Activated T-helper 1 cell treated with Interleukin-2 at 50 U/mL for 16 hours (primary cell): ENCODE measurements at places on chromosomes 3 and 15.

GRCh38 chr3:55912880-55913279 lies 425.8 kb upstream of the WNT5A start:
- no peak for DNase-seq

GRCh38 chr3:179464323-179465092 lies 13.2 kb upstream of the GNB4 start:
- DNase-seq, result no peak

DNA sequence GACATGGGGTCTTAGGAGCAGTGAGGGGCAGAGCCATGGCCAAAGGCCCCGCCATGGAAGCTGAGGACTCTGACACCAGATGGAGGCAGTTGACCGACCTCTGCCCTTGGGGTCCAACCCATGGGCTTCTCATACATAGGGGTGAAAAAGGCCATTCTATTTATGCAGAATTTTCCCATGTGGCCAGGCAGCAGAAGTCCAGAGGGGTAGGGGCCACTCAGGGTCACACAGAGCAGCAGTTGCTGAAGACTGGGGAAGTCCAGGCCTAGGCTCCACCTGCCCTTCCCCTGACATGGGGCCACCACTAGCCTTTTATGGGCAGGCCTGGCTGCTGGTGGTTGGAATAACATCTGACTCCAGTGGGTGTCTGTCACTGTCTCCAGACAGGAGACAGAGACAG lies 6.4 kb downstream of the PRSS50 start:
- no peak for DNase-seq

DNA sequence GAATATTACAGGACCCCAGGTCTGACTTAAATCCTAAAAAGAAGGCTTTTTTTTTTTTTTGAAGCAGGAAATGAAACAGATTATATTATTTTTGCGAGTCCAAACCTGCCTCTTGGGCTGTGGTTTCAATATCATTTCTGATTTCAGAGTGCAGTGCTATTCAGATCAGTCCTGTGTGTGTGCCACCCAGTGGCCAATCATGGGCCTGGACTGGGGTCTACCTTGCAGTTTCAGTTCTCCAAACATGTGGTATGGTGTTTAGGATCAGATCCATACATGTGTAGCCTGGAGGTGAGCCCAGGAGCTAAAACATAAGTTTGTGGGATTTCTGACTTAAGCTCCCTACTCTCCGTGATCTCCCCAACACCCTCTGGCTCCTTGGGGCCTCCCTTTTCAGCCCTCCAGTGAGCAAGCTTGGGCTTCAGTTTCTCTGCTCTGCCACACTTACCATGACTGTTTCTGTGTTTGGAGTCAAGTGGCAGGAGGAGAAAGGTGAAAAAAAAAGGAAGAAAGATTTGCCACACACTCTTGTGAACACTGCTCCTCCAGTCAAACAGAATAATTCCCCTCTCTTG lies 12.1 kb upstream of the THSD4 start:
- no peak for DNase-seq

GRCh38 chr15:83695901-83696425 lies 42.0 kb downstream of the ADAMTSL3 start:
- no peak for DNase-seq

DNA sequence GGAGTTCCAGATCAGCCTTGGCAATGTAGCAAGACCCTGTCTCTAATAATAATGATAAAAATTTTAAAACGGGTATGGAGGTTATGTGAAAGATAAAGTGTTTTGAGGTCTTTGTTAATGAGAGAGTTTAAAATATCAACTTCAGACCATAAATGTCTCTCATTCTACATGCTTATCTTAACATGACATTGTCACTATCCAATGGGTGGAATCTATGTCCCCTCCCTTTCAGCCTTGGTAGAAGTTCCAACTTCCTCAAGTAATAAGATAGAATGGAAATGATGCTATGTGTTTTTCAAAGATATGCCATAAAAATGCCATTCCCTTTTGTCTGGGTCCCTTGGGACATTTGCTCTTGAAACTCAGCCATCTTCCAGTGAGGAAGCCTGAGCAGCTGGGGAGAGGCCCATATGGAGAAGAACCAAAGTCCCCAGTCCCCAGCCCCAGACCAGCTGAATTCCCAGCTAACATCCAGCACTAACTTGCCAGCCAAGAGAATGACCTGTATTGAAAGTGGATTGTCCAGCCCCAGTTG lies 17.0 kb downstream of the RPSA start:
- DNase-seq, result no peak

DNA sequence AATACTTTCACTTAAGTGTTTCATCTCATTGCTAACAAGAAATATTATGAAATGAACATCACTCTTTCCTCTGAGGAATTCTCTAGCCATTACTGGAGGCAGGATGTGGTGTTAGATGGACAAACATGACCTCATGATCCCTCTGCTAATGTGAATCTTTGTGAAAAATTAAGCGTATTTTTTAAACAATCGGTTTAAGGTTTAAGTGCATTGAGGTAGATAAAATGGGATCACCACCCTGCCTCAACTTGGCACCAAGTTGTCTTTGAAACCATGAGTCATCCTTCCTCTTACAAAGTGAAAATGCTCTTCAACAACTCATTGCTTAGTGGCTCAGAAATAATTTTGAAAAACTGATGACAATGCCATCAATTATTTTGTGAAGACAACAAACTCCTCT lies 76.0 kb upstream of the DCBLD2 start:
- no peak for DNase-seq

GRCh38 chr3:14513566-14514322 lies 26.4 kb downstream of the GRIP2 start:
- DNase-seq, result no peak

DNA sequence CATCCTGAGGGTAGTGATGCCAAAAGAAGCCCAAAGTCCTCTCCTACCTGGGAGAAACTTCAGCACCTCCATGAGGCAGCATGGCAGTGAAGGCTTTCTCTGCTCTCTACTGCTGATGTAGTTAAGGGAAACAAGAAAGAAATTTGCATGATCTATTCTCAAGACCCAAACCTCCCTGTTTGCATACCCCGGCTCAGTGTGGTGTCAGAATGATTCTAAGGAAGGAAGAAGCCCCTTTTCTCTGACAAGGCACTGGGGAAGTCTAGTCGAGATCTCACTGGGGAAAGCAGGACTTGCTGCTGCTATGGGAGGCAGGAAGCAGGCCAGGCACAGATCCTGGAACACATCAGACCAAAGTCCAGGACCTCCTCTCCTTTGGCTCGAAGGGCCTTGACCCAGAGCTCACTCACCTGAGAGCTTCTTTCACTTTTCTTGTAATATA lies 89.4 kb upstream of the ICE2 start:
- DNase-seq, result no peak

DNA sequence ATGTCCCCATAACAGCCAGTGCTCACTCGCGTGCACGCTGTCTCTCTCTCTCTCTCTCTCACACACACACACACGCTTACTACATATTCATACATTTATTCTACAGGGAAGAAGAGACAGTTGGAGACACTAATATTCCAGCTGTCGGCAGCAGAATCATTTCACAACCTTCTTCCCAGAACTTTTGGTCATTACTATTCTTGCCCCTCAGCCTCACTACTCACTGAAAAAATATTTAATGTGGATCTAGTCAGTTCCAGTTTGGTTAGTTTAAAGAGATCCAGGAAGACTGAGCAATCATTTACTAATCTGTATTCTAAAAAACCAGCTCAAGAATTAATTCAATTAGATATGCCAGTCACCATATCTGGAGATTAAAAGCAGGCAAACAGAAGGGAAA lies 394.9 kb downstream of the PTPRG start:
- DNase-seq, result no peak

- DNase-seq, result no peak
These were observed 16.3 kb upstream of the ATP1B3 start for GRCh38 chr3:141860086-141860669.

GRCh38 chr3:189361103-189361835 lies 189.5 kb downstream of the TPRG1 start:
- DNase-seq, result no peak

- no peak for DNase-seq
These were observed 352.0 kb downstream of the GAP43 start for GRCh38 chr3:115975353-115975752.

DNA sequence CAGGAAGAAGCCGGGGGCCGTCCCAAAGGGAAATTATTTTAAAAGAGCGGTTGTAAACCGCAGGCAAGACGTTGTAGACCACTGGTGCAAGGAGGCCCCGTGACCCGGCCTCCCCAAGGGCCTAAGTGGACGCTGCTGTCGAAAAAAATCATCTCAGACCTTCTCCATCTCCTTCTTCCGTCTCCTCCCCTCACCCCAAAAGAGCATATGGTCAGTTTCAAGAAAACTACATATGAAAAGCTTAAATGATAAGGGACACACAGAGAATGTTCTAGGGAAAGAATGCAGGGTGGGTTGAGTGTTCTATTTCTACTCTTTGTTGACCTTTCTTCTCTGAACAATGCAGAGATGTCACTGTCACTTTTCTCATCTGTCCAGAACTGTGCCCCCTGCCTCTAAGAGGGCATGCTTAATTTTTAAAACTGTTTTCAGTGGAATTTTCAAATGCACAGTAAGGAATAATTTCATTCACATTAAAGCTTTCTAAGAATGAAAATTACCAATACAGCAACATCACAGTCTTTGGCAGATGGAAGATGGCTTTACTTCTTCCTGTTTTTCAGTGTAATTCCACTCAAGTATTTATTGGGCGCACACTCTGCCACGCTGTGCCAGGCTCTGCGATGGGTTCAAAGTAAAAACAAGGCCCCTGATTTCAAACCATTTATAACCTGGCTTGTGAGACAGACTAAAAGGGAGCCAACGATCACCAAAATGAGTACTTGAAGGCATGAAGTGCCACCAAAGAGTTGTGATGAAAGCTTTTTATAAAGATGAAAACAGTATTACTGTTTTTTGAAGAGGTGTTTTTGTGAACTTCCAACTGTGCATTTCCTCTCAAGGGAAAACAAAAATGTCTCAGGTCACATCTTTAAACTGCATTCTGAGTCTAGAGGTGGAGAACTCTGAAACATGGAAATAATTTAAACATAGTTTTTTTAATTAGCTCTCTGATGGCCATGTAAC lies 891 bp upstream of the TOP2B start:
- no peak for DNase-seq

DNA sequence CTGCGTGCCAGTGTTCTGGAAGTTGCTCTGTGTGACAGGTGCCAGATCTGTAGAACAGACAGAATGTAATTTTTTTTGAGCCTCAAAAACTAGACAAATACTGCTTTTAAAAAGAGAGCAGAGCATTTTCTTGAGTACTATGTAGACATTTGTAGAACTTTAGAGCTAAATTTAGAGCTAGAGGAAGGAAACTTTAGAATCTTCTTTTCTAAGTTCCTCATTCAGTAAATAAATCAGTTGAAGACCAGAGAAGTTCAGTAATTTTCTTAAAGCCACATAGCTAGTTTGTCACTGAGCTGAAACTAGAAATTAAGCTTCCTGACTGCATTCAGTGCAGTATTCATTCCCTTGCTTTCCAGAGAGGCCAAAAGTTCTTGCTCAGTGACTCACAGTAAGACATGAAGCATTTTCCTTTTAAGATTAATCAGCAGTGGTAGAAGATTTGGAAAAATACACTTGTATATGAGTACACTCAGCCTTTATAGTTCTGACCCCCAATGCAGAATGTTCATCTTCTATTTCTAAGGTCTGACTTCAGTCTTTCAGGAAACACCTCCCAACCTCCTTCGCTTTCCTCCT lies 83.6 kb upstream of the TSEN2 start:
- DNase-seq, result no peak

GRCh38 chr15:32030795-32031194 lies 480 bp downstream of the CHRNA7 start:
- DNase-seq, result no peak

DNA sequence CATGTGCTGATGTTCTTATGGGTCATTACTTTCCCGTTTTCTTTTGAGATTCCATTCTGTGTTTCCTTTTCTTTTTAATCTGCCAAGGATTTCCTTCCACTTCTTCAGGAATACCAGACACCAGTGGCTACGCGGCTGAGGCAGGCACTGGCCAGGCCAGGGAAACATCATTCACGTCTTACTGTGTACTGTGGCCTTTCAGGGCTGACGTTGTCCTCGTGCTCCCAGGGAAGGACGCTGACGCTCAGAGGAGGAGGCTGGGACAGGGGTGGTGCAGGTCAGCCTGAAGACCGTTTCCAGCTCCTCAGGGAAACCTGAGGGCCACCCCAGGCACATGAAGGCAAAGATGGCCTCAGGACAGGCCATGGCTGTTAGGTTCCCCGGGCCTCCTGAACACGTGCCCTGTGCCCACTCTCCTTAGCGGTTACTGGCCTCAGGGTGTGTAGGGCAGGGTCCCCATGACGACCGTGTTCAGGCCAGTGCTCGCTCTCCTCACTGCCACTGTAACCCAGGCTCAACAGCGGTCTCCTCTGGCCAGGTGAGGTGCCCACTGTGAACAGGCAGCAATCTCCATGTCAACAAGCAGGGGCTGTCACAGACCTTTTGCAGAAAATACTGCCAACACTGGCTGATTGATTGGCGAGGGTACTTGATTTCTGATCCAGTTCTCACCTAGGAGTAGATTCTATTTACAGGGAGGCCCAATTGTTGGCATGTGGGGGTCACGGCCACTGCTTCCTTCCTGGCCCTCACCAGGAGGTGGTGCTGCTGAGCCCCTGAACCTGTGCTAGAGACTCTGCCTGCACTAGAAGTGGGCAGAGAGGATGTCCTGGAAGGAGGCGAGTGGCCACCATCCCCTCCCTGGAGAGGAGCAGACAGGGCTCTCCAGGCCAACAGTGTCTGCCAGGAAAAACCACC lies 169.5 kb downstream of the ATP10A start:
- DNase-seq, result no peak

GRCh38 chr3:193711523-193711963 lies 118.5 kb downstream of the OPA1 start:
- DNase-seq, result no peak

DNA sequence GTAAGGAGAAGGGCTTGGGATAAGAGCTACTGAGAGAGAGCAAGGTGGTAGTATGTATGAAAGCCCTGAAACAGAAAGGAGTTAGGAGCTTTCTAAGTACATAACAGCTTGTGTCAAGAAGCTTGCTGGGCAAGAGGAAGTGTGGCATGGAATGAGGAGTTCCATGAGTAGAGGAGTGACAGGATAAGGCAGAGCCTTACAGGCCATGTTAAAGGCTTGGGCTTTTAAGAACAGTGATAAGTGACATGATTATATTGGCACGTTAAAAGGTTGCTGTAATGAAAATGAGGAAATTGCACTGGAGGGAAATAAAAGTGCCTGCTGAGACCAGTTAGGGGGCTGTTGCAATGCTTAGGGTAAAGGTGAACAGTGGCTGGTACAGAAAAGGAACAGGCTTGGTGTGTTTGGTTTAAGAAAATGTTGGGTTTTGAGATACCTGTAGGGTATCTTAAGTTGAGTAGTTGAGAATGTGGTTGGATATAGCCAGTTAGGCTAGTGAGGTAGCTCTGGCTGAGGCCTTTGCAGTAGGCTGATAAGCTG lies 49.0 kb downstream of the MEF2A start:
- no peak for DNase-seq

- DNase-seq, result no peak
These were observed 101.1 kb downstream of the C3orf70 start for GRCh38 chr3:185051801-185052200.
